ENCODE measurements at places on chromosomes 7 and 10.

- no peak for DNase-seq
Observed at GRCh38 chr7:8343556-8343955, 81.6 kb upstream of the ICA1 start.

DNA sequence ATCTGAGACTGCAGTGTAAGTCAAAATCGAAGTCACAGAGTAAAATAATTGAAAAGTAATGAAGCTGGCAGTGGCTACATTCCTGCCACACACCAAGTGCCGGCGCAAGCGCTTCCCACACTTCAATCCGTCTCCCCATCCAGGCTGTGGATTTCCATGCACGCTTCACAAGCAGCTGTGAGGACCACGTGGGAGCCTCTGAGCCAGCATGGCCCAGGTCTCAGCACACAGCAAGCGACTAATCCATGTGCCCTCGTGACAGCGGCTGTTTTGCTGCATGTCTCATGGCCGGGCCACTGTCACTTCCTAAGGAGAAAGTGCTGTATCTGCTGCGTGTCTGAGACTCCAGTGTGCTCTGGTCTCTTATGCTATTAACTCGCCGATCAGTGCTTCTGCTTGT, 566.9 kb downstream of the DNAJB6 start:
- DNase-seq, result no peak

DNA sequence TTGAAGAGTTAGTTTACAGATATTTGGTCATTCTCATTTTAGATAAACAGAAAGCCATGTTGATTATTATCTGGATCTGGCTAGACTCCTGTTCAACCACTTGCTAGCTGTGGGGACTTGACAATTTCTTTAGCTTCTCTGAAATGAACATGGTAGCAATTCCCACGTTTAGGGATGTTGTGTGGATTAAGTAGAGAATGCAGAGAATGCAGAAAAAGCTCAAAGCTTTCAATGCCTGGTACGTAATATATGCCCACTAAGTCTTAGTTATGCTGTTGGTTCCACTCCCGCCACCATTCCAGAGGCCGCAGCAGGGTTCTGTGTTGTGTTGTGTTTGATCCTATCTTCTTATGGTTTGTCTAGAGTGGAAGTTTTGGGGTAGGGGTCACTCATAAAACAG, 39.2 kb upstream of the RPA3 start:
- DNase-seq, result no peak

DNA sequence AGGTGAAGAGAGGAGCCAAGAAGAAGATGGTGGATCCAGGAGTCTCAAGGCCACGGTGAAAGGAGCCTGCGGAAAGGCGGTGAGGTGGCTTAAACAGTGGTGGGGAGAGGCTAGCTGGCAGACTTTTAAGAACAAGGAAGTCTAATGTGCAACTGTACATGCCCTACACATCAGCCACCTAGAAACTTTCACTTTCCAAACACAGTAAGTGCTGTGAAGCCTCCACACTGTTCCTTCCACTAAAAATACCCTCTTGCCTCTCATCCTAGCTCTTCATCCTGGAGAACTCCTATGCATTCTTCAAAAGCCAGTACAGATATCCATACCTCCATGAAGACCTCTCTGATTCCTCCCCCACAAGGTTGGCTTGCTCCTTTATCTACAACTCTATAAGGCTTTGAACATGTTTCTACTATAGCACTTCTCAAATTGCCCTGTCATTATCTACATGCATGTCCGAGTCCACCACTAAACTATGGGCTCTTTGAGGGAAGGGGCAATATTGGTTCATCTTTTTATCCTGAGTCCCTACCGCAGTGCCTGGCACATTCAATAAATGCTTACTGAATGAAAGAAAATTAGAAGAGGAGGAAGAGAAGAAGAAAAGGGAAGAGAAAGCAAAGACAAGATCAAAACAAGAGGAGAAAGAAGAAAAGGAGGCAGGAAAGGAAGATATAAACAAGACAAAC, 54.2 kb downstream of the DNAJC12 start:
- DNase-seq, result no peak

DNA sequence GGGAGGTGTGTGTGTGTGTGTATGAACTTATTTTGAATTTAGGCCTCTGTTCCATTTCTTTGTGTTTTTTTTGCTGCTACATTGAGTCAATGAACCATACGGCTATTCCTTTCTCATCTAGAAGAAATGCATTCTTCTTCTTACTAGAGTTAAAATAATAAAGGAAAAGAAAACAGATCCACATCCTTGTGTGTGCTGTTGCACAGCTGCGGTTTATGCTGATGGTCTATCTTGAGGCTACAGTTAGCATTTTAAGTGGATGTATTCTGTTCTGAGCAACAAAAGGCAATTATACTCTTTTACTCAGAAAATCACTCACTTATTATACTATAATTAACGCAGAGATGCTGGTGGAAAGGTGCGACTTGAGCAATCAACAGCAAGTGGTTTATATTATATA, 615.0 kb upstream of the MBL2 start:
- no peak for DNase-seq

- no peak for DNase-seq
Observed at GRCh38 chr7:105890290-105890997, 14.0 kb upstream of the ATXN7L1 start.

DNA sequence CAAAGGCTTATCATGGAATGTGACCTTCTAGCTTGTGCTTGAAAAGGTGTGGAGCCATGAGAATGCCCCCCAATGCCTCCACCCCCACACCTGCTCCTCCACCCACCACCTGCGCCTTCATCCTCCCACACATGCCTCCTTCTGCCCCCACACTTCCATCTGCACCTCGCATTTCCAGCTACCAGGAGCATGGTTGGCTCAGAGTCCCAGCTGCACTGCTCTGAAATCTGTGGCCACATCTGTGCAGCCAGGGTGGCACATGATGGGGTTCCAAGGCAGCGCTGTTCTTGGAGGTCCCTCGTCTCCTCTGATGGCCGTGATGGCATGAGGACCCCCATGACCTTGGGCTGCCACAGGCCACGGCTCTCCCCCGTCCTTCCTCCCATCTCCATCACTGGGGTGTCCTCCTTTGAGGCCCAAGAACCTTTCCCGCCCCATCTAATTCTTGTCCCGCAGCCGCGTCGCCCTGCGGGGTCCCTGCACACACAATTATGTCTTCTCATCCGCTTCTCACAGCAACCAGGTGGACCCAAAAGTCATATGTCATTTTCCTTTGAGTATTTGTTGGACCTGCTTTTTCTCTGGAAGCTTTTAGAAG, 40.6 kb upstream of the CNPY1 start:
- DNase-seq, result no peak

GRCh38 chr10:19580691-19581090, 235.5 kb upstream of the PLXDC2 start:
- no peak for DNase-seq

DNA sequence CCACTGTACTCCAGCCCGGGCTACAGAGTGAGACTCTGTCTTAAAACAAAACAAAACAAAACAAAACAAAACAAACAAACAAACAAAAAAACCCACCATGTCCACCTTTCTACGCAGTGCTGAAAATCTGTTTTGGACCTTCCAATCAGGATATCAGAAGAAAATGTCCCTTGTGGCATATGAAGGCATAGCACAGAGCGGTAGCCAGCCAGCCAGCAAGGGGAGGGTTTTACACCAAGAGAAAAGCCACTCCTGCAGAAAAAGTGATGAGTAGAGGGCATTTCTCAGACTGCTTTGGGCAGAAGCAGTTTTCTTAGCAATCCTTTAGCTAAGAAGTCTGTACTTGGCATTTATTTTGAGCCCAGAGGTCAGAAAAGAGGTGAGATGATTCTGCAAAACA, 612.2 kb downstream of the TYW1 start:
- DNase-seq, result no peak

GRCh38 chr10:52779541-52780390, 7.2 kb upstream of the MBL2 start:
- DNase-seq, result peak; percentile 86

DNA sequence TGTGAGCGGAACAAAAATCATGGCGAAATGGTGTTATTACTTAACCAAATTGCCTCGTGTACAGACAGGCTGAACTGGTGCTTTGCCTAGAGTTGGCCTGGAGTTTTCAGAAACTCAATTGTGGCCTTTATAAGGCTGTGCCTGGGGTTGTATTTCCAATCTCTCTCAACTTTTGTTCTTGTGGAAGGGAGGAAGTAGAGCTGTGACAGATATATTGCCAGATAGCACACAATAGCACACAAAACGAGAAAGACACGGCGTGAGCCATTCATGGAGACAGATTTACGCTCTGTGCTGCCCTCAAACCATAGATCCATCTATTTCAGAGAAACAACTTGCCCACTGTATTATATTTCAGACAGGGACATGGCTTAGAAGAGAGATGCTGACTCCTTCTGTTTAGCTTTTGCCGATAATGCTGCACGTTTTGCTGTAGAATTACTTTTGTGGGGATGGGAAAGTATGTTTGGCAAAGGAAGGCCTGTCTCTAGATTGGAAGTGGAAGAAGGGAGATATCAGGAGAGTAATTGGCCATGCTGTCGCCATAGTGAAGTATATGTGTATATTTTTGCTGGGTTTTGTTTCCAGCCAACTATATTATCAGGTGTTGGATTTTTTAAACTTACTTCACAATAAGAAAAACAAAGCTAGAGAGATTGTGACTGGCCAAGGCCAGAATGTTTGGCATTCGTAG, 80.4 kb downstream of the AUTS2 start:
- no peak for DNase-seq

GRCh38 chr10:103177123-103177522, 15.9 kb downstream of the NT5C2 start:
- no peak for DNase-seq

- DNase-seq, result no peak
Observed at GRCh38 chr10:11813855-11814567, 9.1 kb upstream of the PROSER2 start.
